ENCODE measurements at places on chromosomes 2 and 18.

DNA sequence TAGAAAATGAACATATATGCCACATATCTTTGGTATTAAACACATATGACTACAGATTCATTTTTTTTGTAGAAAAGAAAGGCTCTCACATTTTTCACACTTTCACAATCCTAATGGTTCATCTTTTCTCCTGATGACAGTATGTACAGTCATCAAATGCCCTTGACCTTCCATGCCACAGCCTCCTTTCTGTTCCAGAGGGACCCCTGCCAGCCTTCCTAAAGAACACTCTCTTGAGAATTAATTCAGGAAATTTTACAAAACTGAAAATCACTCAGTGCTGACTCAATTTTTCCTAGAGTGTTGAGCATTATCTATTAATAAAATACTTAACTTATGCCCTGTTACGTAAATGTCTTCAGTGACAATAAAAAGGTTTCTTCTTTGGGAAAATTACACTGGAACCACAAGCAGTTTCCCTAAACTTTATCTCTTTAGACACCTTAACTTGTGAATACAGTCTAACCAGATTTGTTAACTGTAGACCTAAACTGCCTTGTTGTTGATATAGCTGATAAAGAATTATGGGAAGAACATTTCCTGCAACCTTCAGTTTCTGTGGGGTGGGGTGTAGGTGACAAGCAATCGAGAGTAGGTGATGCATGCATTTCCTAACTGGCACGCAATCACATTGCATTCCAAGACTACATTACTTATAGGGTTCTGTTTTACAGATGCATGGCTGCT is 15.3 kb upstream of the ACOXL start:
- no peak for DNase-seq

- no peak for DNase-seq
These were observed 950.7 kb upstream of the PIK3C3 start for GRCh38 chr18:41004324-41004723.

GRCh38 chr18:41849632-41850031 is 105.4 kb upstream of the PIK3C3 start:
- no peak for DNase-seq

DNA sequence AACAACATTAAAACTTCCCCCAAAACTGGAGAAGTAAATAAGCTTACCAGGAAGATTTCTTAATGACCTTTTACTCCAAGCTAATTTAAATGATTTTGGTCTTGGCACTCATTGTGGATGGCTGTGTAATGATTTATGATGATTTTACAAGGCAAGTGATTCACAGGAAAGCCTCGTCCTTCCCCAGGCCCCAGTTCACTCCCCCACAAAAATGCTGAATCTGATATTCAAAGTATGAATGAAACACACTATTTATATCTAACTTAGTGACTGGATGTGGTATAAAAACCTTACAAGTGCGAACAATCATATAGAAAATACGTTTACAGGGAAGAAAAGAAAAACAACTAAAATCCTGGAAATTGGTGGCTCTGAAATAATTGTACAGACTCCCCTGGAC is 49.8 kb downstream of the ZNF516 start:
- no peak for DNase-seq

DNA sequence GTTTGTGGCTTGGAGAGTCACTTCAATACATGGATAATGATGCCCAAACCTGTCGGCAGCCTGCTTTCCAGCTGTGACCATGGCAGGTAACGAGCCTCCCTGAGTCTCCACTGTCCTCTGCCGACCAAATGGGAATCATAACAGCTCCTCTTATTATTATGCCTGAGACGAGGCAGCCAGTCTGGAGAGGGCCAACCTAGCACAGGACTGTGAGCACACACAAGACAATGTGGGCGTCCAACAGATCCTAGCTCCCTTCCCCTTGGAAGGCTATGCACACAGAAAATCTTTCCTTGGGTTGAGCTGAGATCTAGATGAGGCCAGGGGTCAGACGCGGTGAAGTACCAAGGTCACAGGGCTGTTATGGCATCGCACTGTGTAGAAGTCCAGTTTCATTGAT is 890 bp upstream of the SLC4A3 start:
- DNase-seq = no peak

GRCh38 chr2:20447437-20448245 is 767 bp downstream of the RHOB start:
- peak; percentile 22 for DNase-seq

DNA sequence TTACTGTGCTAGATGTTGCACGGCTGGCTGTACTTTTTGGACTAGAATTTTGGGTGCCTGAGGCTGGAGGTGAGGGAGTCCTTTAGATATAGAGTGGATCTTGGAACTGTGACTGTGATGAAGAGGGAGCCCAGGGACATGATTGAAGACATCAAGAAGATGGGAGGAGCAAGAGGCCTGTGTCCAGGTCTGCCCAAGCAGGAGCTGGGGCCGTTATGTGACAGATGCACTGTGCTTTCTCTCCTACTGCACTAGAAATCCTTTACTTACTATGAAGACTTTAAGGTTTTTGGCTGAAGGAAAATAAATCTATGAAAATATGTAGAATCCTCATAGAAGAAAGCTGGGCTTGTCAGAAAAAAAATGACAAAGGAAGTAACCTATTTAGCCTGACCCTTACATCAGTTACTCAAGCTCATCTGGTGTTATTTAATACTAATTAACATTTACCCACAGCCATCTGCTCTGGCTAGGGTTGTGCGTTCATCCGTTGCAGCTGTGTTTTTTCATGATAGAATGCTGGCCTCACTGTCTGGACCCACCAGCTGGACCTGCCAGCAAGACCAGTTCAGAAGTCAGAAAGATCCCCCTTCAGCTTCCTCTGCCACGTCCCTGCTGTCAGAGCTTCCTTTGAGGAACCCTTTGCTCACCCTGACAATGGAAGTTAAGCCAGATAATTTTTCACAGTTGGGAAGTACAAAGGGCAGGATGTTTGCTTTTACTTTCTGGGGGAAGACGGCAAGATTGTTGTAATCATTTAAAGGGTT is 16.7 kb downstream of the TSN start:
- no peak for DNase-seq

DNA sequence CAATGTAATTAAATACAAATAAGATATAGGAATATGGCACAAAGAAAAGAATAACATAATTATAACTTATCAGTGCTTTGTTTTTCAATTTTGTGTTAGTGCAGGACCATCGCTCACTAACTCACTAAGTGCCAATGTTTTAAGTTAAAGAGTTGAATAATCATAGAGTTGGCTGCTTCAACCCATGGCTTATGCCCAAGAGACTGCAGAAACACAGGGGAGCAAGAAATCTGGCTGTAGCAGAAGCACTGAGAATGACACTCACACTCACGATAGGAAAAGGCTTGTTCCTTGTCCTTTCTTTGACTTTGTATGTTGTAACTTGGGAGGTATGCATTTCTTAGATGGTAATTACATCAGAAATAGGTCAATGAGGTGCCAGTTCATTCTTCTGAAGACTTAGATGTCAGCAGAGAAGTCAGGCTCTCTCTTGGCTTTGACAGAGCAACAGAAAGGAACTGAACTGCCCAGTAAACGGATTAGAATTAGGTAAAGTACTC is 852.2 kb downstream of the LRRTM4 start:
- no peak for DNase-seq

GRCh38 chr2:56648802-56649201 is 465.0 kb downstream of the CCDC85A start:
- DNase-seq = no peak

- no peak for DNase-seq
These were observed 62.9 kb downstream of the EIF2AK3 start for GRCh38 chr2:88564402-88564801.

- no peak for DNase-seq
These were observed 1.6 kb downstream of the SLC66A2 start for GRCh38 chr18:79949697-79950487.

DNA sequence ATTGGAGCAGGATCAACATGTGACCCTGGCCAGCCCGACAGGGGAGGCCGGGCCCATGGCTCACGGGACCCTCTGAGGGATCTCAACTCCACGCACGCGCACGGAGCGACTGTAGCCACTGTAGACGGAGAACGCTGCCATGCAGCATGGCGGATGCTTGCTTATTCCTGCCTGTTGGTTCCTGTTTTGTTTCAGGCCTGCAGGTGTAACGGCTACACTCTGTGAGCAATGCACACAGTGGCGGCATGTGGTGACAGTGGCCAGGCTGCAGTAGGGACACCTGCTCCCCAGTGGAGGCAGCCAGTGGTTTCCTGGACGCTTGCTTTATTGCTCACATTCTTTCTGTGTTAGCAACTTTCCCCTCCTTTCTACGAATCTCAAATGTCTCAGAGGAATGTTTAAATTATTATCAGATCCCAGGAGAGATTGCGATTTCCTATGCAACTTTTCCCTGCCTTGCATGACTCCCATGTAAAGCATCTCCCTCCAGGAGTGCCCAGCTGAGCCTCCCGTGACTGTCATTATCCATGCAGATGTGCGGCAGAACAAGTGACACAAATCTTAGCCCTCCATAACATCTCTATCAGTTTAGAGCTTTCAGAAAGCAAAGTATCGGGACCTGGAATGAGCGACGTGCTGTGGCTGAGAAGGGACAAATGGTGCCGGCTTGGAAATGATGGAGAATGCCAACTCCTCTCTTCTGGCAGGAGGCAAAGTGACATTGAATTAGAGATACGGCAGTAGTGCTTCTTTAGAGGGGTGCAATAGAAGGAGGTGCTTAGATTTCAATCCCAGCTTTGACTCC is 209.7 kb downstream of the ASB1 start:
- no peak for DNase-seq

DNA sequence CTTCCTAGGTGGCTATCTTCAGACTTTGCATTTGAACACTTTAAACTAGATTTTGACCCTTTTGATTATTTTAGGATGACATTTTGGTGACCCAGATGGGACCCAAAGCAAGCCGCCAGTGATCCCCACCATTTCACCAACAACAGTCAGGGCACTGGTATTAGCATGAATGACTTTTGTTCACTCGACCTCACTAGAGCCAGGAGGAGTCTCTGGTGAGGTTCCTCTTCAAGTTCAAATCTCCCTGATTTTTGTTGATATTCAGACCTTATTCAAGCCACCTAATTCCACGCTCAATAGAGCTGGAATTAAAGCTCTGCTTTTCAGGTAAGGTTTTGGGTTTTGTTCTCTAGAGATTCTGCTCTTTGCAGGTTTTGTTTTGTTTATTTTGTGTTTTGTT is 202.3 kb downstream of the MREG start:
- DNase-seq = no peak

DNA sequence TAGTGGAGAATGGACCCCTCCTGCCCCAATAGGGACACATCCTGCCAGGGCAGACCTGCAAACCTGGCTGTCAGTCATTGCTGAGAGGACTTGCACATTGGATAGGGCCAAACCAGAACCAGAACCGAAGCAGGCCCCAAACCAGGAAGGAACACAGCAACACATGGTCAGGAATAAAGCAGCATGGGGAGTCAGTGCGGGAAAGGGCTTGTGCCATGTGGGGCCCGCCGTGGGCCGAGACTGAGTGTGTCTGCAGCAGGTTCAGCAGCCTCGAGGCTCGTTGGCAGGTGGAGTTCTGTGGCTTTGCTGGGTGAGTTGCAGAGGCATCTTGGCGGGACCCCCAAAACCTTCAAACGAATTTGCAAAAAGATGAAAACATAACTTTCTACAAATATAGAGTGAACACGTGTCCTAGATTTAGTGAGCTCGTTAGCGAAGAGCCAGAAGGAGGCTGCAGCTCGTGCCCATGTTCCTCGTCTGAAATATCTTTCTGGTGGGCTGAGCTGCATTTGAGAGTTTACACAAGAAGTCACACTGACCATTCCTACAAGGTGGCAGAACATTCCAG is 44.9 kb upstream of the LDLRAD4 start:
- DNase-seq = no peak

- DNase-seq = peak; percentile 17
These were observed 64.3 kb downstream of the BABAM2 start for GRCh38 chr2:27954771-27955383.

- DNase-seq = no peak
These were observed 11.4 kb upstream of the MAP3K20 start for GRCh38 chr2:173064151-173064805.
